ENCODE measurements at places on chromosomes 5 and 9.

- DNase-seq, result no peak
These were observed 129.2 kb upstream of the TRPM3 start for GRCh38 chr9:71250581-71250980.

- no peak for DNase-seq
These were observed 21.7 kb downstream of the TTC33 start for GRCh38 chr5:40733879-40734563.

- DNase-seq, result no peak
These were observed 134.6 kb downstream of the TENT4A start for GRCh38 chr5:6847870-6848269.

DNA sequence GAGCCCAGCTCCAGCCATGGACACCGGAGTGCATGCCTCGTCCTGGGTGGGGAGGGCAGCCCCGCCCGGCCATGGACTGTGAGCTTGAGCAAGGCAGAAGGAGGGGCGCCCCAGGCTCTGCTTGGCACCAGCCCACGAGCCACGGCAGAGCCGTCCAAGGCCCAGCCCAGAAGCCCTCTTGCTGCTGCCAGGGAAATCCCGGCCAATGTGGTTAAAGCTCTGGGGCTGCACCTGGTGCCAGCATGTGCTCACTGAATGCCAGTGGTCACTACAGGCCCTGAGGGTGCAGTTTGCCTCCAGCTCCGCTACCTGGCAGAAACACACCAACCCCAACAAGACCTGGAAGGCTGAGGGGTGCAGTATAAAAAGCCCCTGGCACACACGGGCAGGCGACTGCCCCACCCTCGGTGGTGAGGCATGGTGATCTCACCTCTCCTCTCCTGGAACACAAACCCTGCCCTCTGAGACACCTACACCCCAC lies 11.8 kb downstream of the BRD3 start:
- DNase-seq, result peak; percentile 73

DNA sequence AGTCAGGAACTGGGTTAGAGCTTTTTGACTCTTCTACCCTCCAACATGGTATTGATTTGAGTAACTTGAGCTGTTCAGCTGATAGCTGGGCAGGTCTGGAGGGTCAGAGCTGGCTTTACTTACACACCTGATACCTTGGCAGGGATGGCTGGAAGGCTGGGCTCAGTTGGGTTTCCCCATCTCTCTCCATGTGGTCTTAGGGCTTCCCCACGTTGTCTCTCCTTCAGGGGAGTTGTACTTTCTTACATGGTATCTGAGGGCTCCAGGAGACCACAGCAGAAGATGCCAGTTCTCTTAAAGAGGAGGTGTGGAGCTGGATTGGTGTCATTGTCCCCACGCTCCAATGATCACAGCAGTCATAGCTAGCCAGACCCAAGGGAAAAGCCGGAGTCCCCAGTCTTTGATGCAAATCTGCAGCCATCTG lies 25.6 kb downstream of the ISOC1 start:
- no peak for DNase-seq

DNA sequence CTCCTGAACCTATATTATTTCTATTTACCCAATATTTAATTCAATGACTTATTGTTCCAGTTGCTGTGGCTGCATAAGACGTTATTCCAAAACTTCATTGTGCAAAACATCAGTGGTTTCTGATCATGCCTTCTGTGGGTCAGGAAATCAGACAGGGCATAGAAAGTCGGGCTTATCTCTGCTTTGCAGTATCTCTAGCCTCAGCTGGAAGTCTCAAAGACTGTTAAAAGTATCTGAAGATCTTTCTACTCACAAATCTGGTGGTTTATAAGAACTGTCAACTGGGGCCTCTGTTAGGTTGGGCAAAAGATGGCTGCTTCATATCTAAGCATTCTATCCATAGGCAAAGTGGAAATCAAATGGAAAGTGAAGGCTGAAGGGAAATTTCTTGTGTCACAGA lies 687.7 kb upstream of the ARRDC3 start:
- DNase-seq, result no peak

DNA sequence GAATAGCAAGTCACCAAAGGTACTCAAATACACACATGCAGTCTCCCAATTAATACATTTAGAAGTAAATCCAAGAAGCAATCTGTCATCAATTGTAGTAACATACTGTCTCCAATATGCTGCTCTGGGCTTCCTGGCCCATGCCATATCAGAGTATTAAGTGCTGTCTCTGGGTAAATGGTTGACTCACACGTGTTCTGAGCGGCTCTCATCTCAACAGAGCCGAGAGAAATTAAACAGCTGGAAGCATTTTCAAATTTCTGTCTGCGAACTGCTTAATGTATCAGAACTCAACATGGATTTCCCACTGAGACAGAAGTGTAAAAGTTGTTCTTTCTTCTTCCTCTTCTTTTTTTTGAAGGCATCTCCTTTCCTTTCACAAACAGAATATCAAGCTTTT lies 247.3 kb upstream of the TAS2R1 start:
- DNase-seq, result no peak

DNA sequence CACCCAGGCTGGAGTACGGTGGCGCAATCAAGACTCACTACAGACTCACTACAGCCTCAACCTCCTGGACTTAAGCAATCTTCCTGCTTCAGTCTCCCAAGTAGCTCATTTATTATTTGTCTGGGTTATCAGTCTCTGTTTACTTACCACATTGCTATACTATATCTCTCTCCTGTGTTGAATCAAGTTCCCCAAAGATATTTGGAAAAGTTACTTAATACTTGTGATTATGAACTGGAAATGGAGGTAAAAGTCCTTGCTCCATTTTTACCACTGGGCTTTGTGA lies 55.6 kb downstream of the ANGPTL2 start:
- DNase-seq, result peak; percentile 77

GRCh38 chr5:2732850-2733249 lies 18.6 kb downstream of the IRX2 start:
- no peak for DNase-seq

DNA sequence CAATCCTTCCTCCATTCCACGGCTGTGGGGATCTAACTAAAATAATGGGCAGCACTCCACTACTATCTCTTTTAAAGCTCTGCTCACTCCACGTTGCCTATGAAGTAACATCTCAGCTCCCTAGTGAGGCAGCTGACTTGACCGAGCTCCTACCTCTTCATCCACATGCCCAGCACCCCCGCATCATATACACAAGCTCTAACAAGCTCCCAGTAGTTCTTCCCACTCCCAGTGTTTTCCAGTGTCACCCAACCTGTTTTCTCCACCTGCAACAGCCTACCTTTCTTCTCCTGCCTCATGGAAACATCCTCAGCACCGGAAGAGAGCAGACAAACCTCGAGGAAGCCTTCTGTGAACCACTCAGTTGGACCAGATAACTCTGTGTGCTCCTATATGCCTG lies 50.5 kb downstream of the ELAVL2 start:
- DNase-seq, result no peak

DNA sequence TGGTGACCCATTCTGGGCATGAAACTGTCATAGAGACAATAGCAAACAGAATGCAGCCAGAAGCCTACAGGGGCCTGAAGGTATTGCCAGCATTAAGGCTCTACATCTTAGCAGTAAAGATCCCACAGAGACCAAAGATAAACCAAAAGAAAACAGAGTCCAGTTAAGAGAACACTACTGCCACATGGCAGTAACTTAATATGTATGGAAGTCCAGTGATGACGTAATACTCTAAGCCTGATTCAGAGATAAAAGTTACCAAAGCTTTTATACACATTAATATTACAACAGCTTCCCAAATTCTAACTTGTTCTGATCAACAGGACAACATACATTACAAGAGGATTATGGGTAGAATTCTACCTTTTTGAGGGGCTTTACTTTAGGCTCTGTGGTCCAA lies 371.5 kb downstream of the PRELID2 start:
- DNase-seq, result peak; percentile 47

- DNase-seq, result no peak
These were observed 233.0 kb upstream of the SGCD start for GRCh38 chr5:156094001-156094400.

DNA sequence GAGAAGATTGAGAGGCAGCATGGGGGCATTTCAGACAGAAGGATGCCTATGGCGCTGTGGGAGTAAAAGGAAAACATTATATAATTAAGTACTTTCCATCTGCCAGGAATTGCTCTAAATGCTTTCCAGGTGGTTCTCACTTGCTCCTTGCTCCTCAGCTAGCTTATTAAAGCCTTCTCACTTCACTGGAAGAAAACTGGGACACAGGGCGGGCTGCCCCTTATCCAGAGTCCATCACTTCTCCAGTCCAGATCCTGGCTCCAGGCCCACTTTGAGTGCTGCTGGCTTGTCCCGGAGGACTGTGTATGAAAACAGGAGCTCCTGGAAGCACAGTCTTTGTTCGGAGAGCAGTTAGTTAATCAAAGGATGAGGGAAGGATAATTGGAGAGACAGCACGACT lies 409.9 kb upstream of the ADAMTS16 start:
- DNase-seq, result no peak

GRCh38 chr9:1978941-1979340 lies 36.2 kb upstream of the SMARCA2 start:
- DNase-seq, result peak; percentile 81

DNA sequence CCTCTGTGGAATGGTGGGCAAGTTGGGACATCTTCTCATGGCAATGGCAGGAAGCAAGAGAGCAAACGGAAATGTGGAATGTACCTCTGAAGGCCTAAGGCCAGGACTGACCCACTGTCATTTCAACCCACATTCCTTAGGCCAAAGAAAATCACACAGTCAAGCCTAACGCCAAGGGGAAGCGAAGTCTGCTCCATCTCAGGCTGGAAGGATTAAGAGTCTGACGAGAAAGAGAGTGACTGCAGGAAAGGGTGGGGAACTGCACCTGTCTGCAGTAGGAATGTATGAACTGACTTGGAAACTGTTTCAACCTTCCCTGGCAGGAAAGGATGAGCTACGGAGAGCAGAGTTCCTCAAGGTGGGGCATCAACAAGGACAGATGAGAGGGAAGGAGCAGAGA lies 90.2 kb upstream of the TAS2R1 start:
- no peak for DNase-seq

DNA sequence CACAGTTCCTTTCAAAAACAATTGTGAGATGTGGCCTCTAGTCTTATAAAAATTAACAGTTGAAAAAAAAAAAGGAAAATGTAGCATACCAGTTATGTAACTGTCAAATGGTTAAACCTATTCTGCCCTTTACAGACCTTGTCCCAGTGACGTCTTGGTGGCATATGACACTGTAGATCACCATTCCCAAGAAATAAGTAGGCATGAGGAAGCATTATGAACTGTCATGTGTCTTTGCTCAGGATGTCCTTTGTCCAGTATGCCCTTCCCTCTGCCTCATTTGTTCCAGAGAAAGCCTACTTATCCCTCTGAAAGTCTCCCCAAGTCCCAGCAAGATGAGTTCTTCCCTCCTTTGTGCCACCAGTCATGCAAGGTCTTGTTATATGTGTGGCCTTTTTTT lies 63.2 kb downstream of the PAM start:
- DNase-seq, result no peak

GRCh38 chr9:136086951-136087740 lies 7.9 kb downstream of the NACC2 start:
- no peak for DNase-seq

DNA sequence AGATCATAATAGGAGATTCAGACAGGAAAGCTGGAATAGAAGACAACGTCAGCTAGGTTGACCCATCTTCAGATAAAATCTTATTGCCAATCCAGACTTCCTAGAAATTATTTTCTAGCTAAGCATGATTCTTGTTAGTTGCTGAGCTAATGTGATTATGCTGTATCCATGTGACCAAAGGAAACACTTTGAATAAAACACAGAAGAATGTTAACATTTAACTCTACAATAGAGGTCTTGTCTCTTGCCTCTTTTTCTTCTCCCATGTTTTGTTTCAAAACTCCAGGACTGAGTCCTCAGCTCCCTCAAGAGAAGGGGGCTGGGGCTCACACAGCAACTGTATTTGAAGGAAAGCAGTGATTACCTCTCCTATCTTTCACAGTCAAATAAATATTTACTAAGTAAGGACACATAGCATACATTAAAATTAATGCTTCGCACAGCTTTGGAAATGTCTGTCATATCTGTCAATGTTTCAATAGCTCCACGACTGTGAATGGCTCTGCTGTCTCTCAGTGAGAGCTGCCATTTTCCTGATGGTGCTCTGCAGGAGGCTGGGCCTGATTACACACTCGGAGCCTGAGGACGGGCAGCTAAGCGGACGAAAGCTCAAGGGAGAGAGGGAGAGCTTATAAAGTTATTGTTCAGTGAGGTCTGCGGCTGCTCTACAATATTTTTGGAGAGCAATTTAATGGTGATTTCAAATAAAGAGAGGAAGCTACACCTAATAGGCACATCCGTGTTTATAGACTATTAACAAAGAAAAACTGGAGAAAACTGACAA lies 64.8 kb upstream of the ZNF462 start:
- no peak for DNase-seq
